ENCODE measurements at places on chromosomes 1 and 21. TPM values are rescaled to one million over a fixed set of nuclear protein-coding genes. Genes with fewer than 3 reads are reported as not detected.

ACADM gene
- 51.1 TPM for total RNA-seq

OR2AJ1 gene
- total RNA-seq, result not detected

LGALS8 gene
- 77.6 TPM for total RNA-seq

C4BPA gene
- total RNA-seq, result not detected

TFAP2E gene
- total RNA-seq, result 3.3 TPM

IGSF5 gene
- not detected for total RNA-seq

CRB1 gene
- 4.0 TPM for total RNA-seq

TTLL10 gene
- total RNA-seq, result not detected

OLFML2B gene
- total RNA-seq, result 42.3 TPM

RSRP1 gene
- 169 TPM for total RNA-seq

RHD gene
- not detected for total RNA-seq

NLRP3 gene
- 3.7 TPM for total RNA-seq

LENEP gene
- total RNA-seq, result not detected

Measured in tibial nerve (tissue), 4 donors.